Progenitor cell of endocrine pancreas (in vitro differentiated cells): ENCODE measurements at places on chromosomes 2 and 18.
A peak's percentile ranks its signal among the peaks of the same experiment; 100 is the strongest.

- no peak overlapping the region for H3K27ac ChIP-seq
- H3K27me3 ChIP-seq = no peaks in the 10 kb centered on the region
- DNase-seq = no peak
- H3K36me3 ChIP-seq = peaks cover 16% of the 10 kb centered on the region
These were observed 120.3 kb upstream of the ACAA2 start for GRCh38 chr18:49933530-49934128.

- DNase-seq = peak; percentile 19
- H3K27ac ChIP-seq = peak overlapping the region; percentile 98
- H3K4me3 ChIP-seq = peak overlapping the region; percentile 27
- no peaks in the 10 kb centered on the region for H3K27me3 ChIP-seq
- H3K4me1 ChIP-seq = peaks cover 41% of the 10 kb centered on the region
These were observed 37.6 kb upstream of the FZD7 start for GRCh38 chr2:201996006-201996405.

DNA sequence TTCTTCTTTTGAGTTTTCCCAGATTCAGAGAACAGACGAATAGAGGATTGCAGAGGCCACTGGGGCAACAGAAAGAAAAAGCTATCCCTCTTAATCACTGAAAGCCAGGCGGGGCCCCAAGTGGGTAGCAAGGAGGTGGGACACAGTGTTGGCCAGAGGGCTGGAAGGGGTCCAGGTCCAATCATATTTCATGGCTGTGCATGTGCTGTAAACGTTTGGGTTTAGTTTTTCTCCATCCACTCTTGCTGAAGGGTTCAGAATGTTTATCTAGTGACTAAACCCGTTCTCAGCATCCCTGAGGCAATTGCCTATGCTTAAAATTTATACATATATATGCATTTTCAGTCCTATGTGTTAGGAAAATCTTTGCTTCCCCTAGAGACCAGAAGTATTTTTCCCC lies 99.4 kb upstream of the EPHA4 start:
- H3K4me3 ChIP-seq = no peak overlapping the region
- H3K4me1 ChIP-seq = no peaks in the 10 kb centered on the region
- no peak overlapping the region for H3K27ac ChIP-seq
- no peaks in the 10 kb centered on the region for H3K27me3 ChIP-seq

DNA sequence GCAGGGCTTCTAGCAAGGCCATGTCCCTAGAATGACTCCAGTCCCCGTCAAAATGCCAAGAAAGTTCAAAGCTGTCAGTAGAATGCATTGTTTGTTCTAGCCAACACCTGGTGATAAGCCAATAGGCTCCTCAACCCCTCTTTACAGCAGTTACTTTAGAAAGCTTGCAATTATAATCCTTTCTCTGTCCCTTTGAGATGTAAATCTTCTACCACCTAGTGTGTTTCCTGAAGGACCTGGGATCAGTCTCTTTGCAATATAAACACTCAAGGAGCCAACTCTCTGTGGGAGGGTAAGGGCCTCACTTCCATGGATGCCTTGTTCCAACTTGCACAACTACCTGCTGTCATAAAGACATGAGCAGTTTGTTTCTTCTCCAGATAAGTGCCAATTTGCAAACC lies 301.8 kb downstream of the NBAS start:
- no peaks in the 10 kb centered on the region for H3K27me3 ChIP-seq
- no peak for DNase-seq
- H3K4me1 ChIP-seq = no peaks in the 10 kb centered on the region
- H3K4me3 ChIP-seq = no peak overlapping the region
- peaks cover 23% of the 10 kb centered on the region for H3K36me3 ChIP-seq

GRCh38 chr2:129903586-129904425 lies 75.7 kb upstream of the RAB6C start:
- peaks cover 14% of the 10 kb centered on the region for H3K27me3 ChIP-seq
- H3K4me1 ChIP-seq = peaks cover 9% of the 10 kb centered on the region
- H3K36me3 ChIP-seq = no peaks in the 10 kb centered on the region
- peak overlapping the region; percentile 5 for H3K27ac ChIP-seq
- peak; percentile 13 for DNase-seq
- no peak overlapping the region for H3K4me3 ChIP-seq

GRCh38 chr2:157264099-157264498 lies 6.6 kb downstream of the GALNT5 start:
- H3K36me3 ChIP-seq = no peaks in the 10 kb centered on the region
- H3K27ac ChIP-seq = no peak overlapping the region
- no peaks in the 10 kb centered on the region for H3K27me3 ChIP-seq
- H3K4me1 ChIP-seq = peaks cover 21% of the 10 kb centered on the region
- no peak overlapping the region for H3K4me3 ChIP-seq
- no peak for DNase-seq

- no peaks in the 10 kb centered on the region for H3K27me3 ChIP-seq
- H3K4me3 ChIP-seq = no peak overlapping the region
- H3K36me3 ChIP-seq = peaks cover 4% of the 10 kb centered on the region
These were observed 11.3 kb upstream of the TMEM214 start for GRCh38 chr2:27021253-27022049.

DNA sequence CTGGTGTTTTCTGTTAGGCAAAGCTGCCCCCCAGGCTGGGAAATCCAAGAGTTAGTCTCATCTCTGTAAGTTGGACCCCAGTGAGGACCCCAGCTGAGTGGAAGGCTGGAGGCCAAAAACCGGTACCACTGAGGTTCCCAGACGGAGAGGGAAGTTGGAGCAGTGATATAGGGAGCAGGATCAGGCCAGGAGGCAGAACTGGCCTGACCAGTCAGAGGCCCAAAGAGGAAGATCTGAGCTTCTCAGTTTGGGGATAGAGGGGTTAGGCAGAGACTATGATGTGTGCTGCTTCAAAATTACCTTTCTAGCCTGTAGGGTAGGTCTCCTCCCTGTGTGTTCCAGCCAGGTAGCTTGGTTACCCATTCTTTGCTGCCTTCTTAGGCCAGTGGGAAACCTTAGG lies 4.6 kb upstream of the RNF181 start:
- H3K36me3 ChIP-seq = no peaks in the 10 kb centered on the region
- peak overlapping the region; percentile 31 for H3K27ac ChIP-seq
- no peak for DNase-seq
- H3K4me1 ChIP-seq = peaks cover 28% of the 10 kb centered on the region

DNA sequence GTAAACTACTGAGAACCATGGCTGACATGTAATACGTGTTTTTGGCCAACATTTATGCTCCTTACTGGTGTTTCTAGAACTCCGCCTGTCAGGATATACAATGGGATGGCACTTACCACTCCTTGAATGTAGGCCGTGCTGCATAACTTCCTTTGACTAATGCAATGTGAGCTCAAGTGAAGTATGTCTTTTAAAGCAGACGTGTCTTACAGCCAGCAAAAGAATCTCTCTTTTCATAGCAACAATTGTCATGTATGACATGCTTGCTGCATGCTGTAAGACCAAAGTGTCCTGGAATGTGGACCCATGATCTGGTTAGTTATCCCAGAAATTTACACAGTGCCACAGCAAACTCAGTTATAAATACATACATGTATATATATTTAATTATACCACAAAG lies 1202.7 kb upstream of the PIK3C3 start:
- H3K4me1 ChIP-seq = peaks cover 5% of the 10 kb centered on the region
- no peak overlapping the region for H3K27ac ChIP-seq
- no peaks in the 10 kb centered on the region for H3K36me3 ChIP-seq
- no peaks in the 10 kb centered on the region for H3K27me3 ChIP-seq
- DNase-seq = no peak
- H3K4me3 ChIP-seq = no peak overlapping the region

- no peaks in the 10 kb centered on the region for H3K27me3 ChIP-seq
- H3K36me3 ChIP-seq = peaks cover 31% of the 10 kb centered on the region
- peaks cover 15% of the 10 kb centered on the region for H3K4me1 ChIP-seq
- DNase-seq = no peak
These were observed 12.2 kb downstream of the ARPC2 start for GRCh38 chr2:218229239-218229638.

GRCh38 chr2:132577686-132578085 lies 92.3 kb downstream of the LYPD1 start:
- no peak overlapping the region for H3K4me3 ChIP-seq
- H3K27ac ChIP-seq = no peak overlapping the region
- H3K4me1 ChIP-seq = no peaks in the 10 kb centered on the region
- no peaks in the 10 kb centered on the region for H3K36me3 ChIP-seq
- no peaks in the 10 kb centered on the region for H3K27me3 ChIP-seq
